AG04450 (cell line): ENCODE measurements at places on chromosomes 13 and 19. TPM values are rescaled to one million over a fixed set of nuclear protein-coding genes. Genes with fewer than 3 reads are reported as not detected.

IGFL1 gene
- not detected in 2 replicates for polyA plus RNA-seq

DNA sequence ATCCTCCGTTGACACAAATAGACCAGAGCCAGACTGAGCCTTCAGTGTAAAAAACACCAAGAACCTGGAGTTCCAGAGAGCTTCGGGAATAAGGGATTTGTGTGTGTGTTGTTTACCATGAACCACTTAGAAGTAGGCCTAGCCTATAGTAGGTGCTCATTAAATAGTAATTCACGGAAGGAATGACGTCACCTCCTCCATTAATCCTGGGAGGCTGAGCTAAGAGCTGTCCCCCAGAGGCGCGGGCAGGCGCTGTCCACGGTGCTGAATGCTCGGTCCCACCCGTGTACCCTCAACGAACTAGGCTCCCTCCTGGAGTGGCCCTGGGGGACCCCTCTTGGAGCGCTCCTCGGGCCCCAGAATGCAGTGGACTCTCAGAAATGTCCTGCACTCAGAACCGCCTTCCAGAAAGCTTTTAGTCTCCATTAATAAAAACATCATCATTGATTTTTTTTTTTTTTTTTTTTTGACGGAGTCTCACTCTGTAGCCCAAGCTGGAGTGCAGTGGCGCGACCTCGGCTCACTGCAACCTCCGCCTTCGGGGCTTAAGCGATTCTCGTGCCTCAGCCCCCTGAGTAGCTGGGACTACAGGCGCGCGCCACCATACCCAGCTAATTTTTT, 6.5 kb downstream of the UNC13A start:
- peak; percentile 6 for DNase-seq

- no peak for DNase-seq
These were observed 248.3 kb upstream of the SLITRK1 start for GRCh38 chr13:84130495-84131114.

C1QTNF9 gene
- 0.11 and 0.20 TPM in 2 replicates for polyA plus RNA-seq

KLHL1 gene
- polyA plus RNA-seq: not detected in 2 replicates
